ENCODE measurements at places on chromosomes 6 and 20. TPM values are rescaled to one million over a fixed set of nuclear protein-coding genes. Genes with fewer than 3 reads are reported as not detected.

- no peak for DNase-seq
Observed at GRCh38 chr6:137875606-137876005, 8.5 kb downstream of the TNFAIP3 start.

ERVFRD-1 gene
- not detected for total RNA-seq

- peak; percentile 10 for DNase-seq
Observed at GRCh38 chr6:69647726-69648125, 149.1 kb downstream of the LMBRD1 start.

GRCh38 chr6:159023893-159024292, 20.9 kb downstream of the TAGAP start:
- no peak for DNase-seq

GPLD1 gene
- 0.26 TPM for total RNA-seq

DNA sequence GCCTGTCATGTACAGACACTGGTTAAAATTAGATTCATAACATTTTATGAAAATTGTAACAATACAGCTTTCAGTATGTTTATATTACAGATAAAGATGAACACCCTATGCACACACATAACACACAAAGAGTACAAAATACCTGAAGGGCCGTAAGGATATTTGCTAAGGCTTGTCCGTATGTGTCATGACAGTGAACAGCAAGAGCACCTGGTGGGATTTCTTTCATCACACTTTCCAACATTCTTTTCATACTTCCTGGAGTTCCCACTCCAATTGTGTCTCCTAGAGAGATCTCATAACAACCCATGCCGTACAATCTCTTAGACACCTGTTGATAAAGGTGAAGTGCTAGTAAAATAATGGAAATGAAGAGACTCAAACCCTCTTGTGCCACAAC, 83.7 kb downstream of the HMGCLL1 start:
- DNase-seq = peak; percentile 83

CST3 gene
- 124 TPM for total RNA-seq

DNA sequence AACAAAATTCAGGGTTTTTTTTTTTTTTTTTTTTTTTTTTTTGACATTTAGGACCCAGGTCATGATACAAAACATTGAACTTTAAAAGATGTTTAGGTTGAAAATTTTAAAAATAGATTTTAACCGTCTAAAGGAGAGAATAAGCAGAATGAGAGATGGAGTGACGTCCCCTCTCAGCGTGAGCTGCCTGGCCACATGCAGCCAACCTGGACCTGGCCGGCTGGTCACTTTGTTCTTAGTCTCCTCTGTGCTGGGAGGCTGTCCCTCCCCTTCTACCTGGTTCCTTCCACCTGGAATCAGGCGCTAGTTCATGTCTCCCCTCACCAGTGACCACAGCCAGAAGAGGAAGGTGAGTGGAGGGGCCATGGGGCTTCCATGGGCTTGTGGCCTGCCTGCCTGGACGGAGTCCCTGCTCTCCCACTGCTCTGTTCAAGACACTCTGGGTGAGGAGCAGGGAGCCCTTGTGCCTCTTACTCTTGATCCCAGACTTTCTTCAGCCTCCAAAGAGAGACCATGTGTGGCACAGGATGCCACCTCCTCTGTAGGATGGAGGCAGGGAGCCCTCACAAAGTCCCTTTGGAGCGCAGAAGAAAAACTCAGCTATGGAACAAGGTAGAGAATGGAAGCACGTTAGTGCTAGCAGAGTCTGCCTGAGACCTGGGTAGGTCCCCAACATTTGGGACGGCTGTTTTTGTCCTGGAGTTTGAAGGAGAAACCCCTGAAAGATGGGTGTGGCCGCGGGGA, 31.7 kb downstream of the IRF4 start:
- no peak for DNase-seq

GRCh38 chr20:19794941-19795340, 36.9 kb downstream of the RIN2 start:
- no peak for DNase-seq

MOXD1 gene
- total RNA-seq = 1.6 TPM

GRCh38 chr6:169869301-169869700, 117.9 kb downstream of the ERMARD start:
- DNase-seq = no peak

DNA sequence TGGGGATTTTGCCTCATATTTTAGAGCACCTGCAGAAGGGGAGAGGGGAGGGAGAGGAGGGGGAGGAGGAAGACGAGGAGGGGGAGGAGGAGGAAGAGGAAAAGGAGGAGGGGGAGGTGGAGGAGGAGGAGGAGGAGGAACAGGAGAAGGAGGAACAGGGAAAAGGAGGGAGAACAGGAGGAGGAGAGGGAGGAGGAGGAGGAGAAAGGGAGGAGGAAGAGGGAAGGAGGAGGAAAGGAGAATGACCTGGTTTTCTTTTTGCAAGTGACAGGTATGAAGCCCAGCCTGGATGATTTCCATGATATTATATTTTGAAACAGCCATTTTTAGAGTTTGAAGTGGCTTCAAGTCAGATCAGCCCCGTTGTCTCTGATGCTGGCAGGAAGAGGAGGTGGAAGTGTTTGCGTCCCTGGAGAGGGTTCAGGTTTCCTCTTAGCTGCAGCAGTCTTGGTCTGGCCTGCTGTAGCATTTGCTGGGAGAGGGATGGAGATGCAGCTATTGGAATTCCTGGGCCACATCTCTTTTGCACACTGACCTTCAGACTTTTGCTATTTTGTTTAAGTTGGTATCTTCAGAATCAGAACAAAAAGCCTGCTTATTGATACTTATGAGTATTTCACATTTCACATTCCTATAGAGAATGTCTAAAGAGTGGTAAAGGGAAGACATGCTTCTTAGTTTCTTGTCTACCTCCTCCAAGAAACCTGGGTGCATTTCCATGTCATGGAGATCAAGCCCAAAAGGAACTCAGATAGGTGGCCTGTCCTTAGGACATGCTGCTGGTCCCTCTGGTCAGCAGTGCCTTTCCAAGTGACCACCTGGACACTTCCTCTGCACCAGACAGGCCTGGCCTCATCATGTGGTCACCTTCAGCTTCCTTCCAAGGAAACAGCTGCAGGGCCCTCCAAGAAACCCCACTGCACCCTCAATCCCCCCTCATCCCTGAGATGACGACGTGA, 54.3 kb upstream of the IYD start:
- DNase-seq = no peak

FAM83C gene
- 0.26 TPM for total RNA-seq

- peak; percentile 100 for DNase-seq
Observed at GRCh38 chr20:50144362-50144761, 9.2 kb downstream of the PEDS1 start.
